ENCODE measurements at places on chromosomes 12 and 14.

DNA sequence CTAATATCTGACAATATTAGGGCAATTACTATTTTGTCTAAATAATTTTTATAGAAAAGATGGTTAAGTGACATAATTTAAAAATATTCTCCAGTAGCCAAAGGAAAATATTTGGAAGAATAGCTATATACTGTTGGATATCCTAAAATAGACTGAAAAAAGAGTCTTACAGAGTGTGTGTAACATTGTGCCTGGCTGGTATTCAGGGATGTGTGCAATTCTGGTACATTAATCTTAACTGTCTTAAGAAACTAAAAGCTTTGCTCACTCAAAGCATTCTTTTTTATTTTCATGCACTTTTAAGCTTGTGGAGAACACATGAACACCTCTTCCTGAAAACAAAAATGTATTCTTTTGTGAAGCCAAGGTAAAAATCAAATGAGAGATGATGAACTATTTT is 10.1 kb upstream of the NR2C1 start:
- no peak for DNase-seq

DNA sequence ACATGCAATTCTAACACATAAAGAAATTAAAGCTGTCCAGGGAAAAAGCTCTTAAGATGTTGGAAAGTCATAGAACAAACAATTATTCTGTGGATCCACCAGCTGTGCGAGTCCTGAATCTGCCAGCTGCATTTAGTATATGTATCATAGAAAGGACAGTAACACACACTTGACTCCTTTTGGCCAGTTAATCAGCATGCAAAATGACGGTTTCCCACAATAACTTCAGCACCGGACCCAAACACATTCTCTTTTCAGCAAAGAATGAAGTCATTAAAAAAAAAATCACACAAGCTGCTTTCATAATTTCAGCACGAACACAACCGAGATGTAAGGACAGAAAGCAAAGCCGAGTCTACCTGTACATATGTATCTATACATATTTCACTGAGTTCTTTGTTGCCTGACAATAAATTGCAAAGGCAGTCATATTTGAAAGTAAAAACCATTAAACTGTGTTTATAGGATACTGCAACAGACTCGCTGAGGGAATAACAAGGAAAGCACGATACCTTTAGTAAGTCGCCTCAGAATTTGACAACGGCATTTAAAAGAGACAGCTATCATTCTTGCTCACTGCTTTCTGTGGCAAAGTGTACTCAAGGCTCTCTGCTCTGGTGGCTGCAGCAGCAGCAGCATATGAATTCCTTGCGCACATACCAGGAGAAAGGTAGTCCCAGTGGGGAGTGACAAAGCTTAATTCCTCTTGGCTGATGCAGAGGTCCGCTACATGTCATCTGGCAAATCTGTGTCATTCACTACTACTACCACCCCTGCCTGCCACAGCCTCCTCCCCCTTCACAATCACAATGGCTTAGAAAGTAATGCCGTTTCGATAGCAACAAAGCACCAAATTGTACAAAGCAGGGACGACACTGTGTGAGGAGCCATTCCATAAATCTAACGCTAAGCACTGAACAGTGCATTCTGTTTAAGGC is at the start of gene GRIP1:
Gene GRIP1, minus strand, starts transcription at position 739 of the 938 bp plus-strand sequence. Its CDS starts 172 bp downstream, at position 567.
- peak; percentile 8 for DNase-seq

DNA sequence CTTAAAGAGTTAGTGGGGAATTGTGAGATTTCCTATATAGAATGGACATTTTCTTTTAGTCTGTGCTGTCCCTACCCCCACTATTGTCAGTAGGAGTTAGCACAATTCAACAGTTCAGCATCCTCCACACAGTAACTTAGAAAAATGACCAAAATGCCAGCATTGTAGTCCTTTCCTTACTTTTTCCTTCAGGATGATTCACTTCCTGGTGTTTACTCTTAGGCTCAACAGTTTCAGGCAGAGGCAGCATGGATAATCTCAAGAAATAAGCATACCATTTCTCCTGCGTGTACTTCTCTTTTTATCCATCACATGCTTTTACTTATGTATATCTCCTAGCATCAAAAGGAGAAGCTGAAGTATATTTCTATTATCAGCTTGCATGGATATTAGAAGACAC is 683.4 kb downstream of the SLC16A7 start:
- no peak for DNase-seq

DNA sequence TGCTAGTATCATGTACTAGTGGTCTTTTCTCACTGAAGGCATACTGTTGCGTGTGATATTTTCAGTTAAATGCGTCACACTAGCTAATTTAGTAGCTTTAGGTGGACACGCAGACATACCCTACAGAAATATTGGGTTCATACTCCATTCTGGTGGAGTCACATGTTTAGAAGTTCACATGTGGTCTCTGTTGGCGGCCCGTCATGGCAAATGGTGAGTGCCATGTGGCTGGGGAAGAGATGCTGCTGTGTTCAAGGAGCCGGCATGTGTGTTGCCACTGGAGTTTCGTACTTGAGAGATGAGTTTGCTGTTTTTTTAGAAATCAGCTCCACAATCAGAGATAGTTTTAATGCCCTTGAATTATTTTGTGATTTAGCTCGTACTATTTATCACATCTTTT is 454.6 kb downstream of the PCNX1 start:
- no peak for DNase-seq

- no peak for DNase-seq
Measured at GRCh38 chr14:92607702-92608429, 94.3 kb downstream of the RIN3 start.

DNA sequence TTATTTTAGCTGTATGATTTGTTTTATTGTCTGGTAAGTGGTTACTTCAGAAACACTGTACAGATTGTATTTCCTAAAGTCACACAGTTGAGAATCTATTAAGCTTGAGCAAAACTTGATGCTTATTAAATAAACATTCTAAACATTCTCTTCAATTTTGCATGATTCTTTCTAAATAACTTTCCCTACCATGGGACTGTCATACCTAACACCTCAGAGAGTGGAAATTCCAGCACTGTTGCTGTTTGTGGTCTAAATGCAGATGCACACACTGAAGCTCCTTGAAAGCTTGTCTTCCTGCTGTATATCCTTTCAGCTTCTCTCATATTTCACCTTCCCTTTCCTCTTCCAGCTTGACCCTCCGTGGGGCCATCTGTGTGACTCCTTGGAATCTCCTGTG is 392.0 kb downstream of the LRIG3 start:
- DNase-seq, result no peak

DNA sequence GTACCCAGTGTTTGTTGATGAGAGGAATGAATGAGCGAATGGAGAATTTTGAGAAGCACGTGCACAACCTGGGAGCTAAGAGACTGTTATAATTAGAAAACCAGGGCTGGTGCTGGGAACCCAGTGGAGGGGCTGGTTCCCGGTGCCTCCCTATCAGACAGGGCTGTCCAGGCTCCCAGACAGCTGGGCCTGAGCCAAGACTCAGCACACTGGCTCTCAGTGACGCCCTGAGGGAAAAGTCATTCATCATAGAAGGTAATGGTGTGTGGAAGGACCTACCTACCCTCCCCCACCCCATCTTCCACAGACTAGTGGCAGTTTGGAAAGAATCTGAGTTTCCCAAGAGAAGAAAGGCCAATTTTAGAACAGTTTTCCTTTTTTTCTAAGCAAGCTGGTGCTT is 34.7 kb downstream of the KCNA5 start:
- DNase-seq, result no peak

Data from HAP-1 (cell line).